ENCODE measurements at places on chromosomes 1 and 21. TPM values are rescaled to one million over a fixed set of nuclear protein-coding genes. Genes with fewer than 3 reads are reported as not detected.

DNA sequence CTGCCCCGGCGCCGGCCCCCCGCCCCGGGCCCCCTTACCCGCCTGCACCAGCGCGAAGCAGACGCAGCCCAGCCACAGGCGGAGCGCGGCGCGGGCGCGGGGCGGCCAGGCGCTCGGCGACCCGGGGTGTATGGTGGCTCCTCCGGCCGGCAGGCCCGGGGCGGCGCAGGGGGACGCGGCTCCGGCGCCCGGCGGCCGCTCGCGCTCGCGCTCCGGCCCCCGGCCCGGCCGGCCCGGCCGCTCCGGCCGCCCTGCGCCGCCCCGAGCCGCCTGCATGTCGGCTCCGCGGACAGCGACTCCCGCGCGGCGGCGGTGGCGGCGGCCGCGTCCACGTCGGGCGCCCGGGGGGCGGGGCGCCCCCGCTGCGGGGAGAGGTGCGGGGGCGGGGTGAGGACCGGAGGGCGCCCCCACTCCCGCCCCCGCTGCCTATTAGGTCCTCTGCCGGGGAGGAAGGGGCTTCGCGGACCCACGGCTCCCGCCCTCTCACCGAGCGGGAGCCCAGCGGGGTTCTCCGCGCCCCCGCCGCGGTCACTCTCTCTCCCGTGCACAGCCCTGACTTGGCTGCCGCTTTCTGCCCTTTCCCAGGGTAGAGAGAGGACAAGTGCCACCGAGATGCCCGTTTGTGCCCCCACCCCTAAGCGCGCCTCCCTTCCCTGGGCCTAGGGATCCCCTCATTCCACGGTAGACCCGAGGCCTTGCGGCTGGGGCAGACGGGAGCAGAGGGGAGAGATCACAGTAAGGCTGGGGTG is at the start of gene FNDC5:
Gene FNDC5 (minus strand): TSS at position 298 of the 749 bp plus-strand sequence.
- DNase-seq: peak; percentile 11

The C8A gene
- not detected for total RNA-seq

GRCh38 chr1:41671116-41671755 is 186.8 kb upstream of the EDN2 start:
- DNase-seq: no peak

GRCh38 chr1:118479351-118479750 is 294.3 kb upstream of the SPAG17 start:
- no peak for DNase-seq

GRCh38 chr21:25560891-25561290 is 46.4 kb downstream of the MRPL39 start:
- DNase-seq: no peak

The OR2T29 gene
- total RNA-seq: not detected

The SIPA1L2 gene
- total RNA-seq: 11.9 TPM

GRCh38 chr1:171429137-171429536 is 56.2 kb upstream of the PRRC2C start:
- no peak for DNase-seq

DNA sequence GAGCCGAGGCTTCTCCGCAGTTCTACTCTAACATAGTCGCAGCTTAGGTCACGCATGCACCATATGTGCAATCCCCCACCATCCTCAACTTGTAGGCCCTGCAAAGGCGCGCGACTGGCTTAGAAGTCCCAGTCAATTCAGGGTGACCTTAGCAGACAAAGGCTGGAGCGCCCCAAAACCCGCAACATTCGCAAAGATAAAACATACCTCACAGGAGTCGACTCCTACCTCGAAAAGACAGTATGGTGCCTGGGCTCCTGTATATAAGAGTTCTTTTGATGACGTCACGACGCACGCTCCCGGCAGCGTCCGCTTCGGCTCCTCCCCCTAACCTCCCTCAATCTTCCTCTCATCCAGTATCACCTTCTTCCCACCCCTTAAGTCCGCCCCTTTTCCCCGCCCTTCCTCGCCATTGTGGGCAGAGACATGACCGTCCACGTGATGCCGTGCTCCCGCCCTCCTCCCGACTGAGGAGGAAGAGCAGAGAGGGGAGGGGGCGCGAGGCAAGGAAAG is at the start of gene GAS5:
Gene GAS5 (minus strand): TSS at position 237 of the 513 bp plus-strand sequence.
- peak; percentile 100 for DNase-seq

DNA sequence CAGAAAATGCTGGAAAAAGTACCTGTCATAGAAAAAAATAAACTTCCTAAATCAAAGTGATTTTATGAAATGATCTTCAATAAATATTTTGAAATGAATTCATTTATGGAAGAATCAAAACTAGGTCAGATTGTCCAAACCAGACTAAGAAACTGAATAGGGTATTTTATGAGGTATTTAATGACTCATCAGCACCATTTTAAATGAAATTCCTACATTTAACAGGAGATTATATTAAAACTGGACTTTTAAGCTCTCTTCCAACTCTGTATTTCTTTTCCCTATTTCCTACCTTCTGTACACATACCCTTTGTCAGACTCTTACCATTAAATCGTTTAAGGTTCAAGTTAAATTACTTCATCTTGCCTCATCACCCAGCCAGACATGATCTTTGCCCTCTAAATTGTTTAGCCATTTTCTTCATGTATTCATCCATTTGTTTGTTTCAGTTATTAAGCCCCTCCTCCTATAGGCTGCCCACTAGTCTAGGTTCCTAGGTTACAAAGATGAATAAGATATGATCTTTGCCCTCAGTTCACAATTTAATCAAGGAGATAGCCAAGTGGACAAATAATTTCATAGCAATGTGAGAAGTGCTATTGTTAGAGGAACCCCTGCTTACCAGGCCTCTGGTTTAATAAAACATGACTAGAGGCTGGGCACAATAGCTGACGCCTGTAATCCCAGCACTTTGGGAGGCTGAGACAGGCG is 25.0 kb downstream of the TATDN3 start:
- DNase-seq: peak; percentile 5

The GUCA2A gene
- total RNA-seq: not detected

DNA sequence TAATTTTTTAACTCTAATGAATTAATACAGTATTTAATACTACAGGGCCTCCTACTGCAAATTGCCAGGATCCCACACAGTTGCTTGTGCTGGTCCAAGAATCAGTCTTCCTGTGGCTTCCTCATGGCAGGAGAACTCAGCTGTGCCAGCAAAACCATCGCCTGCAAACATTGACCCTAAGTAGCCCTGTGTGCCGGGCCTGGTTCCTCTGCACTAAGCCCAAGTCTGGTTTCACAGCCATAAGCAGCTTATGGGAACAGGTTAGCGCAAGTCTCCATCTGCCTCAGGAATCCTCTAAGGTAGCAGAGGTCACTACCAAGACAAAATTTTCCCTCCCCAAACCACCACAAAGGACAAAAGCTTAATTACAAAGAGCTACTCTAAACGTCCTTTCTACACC is 216.6 kb downstream of the PLA2G4A start:
- no peak for DNase-seq

DNA sequence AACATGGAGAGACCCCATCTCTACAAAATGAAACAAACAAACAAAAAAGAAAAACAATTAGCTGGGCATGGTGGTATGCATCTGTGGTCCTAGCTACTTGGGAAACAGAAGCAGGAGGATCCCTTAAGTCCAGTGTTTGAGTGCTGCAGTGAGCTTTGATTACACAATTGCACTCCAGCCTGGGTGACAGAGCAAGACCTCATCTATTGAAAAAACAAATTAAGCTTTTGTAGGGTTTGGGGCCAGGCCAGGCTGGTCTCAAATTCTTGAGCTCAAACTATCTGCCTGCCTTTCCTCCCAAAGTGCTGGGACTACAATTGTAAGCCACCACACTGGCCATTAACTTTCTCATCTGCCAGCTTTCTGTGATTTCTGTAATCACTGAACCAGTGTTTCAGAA is 27.2 kb downstream of the NIPAL3 start:
- peak; percentile 53 for DNase-seq

The PTGS2 gene
- 4.8 TPM for total RNA-seq

Measured in IMR-90 (cell line).